Stimulated activated CD8-positive, alpha-beta memory T cell treated with anti-CD3 and anti-CD28 coated beads, Interleukin-7, amount 100 ng/mL, for 4 hours (primary cell): ENCODE measurements at places on chromosomes 12 and 14.

GRCh38 chr12:76952995-76953394 lies 74.2 kb upstream of the CSRP2 start:
- DNase-seq, result no peak

DNA sequence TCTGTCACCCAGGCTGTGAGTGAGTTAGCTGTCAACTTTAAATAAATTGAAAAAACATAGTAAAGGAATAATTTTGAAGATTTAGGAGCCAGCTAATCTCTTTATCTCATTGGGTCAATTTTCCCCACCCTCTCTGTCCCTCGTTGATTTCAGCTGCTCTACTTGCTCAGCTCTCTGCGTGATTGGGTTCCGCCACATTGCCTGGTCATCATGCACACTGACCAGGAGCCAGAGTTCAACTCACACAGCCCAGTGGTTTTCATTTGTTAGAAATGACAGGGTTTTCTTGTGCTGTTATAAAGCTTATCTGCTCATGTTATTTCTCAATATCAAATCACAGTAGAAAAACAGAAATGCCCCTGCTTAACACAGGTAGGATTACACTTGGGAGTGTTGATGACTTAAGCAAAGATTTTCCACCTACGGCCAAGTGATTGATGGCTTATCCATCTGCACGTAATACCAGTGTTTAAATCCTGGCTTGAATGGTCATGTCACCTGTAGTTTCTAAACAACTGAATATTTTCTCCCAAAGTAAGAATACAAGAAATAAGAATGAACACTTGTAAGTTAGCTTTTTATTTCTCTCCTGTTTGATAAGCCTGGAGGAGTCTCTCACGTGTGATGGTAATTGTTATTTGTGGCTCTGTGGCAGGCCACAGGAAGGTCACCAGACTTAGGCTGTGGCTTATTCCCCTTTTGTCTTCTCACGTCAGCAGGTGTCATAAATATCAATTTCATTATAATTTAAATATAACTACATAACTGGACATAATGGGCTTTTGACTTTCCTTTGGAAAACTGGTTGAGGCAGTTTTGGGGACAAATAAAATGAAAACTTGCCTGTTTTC lies 367.2 kb upstream of the DDHD1 start:
- DNase-seq, result no peak

DNA sequence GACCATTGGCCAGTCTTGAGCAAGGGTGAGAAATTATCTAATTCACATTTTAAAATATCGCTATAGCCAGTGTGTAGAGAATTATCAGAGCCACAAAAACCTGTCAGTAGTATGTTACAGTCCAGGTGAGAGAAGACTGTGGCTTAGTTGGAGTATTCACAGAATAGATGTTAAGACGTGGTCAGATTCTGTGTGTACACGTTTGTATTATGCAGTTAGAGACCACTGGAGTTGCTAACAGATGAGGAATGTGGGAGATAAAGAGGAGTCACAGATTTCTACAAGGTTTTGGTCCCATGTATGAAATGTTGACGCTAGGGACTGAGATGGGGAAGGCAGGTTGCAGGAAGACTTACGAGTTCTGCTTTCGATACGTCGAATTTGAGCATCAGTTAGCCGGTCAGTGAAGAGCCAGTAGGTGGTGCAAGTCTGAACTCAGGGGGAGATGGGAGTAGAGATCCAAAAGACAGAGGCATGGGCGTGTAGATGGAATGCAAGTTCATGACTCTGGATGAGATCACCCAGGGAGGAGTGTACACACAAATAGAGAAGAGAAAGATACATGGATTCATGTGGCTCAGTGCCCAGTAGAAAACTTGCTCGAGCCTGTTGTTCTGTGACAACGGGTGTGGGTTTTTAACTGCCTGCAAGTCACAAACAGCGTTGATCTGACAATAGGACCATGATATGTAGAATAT lies 114.8 kb upstream of the FLRT2 start:
- DNase-seq, result no peak

GRCh38 chr12:15196678-15197505 lies 24.3 kb downstream of the RERG start:
- no peak for DNase-seq

DNA sequence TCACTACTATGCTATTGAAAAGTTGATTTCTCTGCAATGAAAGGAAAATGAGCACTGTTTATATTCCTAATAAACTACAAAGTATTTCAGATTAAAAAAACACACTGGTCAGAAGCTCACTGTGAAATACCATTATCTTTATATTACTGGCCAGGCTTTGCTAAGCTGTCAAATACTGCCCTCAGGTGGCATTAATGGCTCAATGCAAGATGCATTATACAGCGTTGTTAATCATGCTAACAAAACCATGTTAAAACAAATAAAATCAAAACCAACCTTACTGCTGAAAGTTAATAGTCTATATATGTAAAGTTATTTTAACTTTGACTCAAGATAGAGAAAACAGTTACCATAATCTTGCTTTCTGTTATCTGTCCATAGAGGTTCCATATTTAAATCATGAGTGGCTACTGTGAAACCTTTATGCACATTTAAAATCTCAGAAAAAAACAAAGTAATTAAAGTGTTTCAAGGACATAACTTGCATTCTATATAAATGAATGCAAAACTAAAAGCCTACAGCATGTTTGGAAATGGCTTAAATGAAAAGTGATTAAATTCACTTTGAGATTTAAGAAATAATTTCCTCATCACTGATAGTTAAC lies 121.7 kb downstream of the RALGAPA1 start:
- no peak for DNase-seq

GRCh38 chr14:20400965-20401593 lies 12.2 kb downstream of the TEP1 start:
- DNase-seq, result no peak
